ENCODE measurements at places on chromosomes 1 and 21. TPM values are rescaled to one million over a fixed set of nuclear protein-coding genes. Genes with fewer than 3 reads are reported as not detected.

DNA sequence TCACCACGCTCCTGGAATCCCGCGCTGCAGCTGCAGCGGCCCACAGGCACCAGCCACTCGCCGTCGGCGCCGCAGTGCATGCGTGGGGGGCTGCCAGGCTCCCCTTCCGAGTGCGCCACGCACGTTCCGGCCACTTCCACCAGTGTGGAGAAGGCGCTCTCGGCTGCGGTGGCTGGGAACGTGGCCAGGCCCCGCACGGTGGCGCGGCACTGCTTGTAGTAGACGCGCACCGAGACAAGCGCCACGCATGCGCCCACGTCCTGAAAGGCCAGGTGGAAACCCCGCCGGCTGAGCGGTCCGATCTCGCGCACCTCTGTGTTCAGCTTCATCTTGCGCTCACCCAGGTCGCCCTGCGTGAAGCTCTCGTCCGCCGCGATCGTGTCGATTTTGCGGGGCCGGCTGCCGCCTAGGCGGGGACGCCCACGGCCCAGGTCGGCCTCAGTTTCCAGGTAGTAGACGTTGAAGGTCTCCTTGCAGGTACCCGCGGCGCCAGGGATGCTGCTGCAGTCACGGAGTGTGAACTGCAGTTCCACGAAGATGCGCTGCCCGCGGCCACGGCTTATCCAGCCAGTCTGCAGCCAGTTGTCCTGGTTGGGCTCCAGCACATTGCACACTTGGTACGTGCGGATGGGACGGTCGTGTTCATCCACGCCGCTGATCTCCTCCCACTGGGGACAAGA, 3.4 kb downstream of the EPHA10 start:
- no peak for DNase-seq

DNA sequence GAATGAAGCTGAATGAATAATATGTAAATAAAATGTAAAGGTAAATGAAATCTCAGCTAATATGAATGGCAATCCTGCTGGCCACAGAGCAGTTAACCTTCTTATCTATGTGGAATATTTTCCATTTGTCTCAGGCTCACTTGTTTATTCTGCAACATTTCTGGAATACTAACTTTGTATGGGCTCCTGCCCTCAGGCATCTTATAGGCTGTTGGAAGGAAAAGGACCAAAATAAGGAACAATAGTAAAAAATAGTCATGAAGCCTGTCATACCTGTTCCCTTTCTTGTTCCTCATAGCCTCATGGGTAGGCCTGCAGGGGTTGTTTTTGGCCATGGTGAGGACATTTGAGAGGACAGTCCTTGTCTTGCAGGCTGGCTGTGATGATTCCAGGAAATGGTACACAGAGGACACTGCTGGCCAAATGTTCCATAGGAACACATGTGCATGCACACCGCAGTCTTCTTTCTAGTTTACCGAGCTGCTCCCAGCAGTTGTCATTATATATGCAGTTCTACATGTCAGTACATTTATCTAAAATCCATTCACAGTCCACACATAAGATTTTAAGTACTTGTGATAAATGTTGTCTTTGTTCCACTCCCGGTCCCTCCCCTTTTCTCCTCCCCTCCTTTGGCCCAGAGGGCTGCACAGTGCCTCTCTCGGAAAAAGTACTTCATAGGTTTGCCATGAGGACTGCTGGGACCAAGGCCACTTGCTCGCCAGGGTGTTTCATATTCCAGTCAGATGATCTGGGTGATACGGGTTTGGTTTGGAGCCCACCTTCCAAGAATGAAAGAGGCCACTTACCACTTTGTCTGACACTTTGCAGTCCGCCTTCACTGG, 15.2 kb upstream of the KCNQ4 start:
- DNase-seq = no peak

- DNase-seq = no peak
Observed at GRCh38 chr1:107231291-107231690, 90.5 kb downstream of the NTNG1 start.

GRCh38 chr1:25809283-25809926, 9.4 kb downstream of the SELENON start:
- no peak for DNase-seq

DNA sequence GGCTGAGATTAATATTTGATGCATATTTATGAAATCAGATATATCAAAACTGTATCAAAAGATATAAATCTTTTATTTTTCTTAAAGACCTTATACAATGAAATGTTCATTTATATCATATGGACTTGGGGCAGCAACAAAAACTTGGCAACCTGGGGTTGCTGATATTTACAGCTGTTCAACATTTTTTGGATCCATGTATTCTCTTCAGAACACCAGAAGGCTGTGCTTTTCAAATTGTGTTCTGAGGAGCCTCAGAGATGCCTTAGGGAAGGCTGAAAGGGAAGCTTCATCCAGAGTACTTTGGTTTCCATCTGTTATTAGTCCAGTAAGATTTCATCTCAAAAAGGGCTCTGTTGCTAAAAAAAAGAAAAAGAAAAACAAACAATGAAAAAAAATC, 94.8 kb downstream of the DISC1 start:
- no peak for DNase-seq

GRCh38 chr1:224499204-224499603, 64.6 kb upstream of the WDR26 start:
- no peak for DNase-seq

- DNase-seq = no peak
Observed at GRCh38 chr1:23126801-23127200, 41.9 kb downstream of the LUZP1 start.

Gene LCE2B
- not detected for total RNA-seq

Gene RGS8
- not detected for total RNA-seq

Gene ARHGAP30
- total RNA-seq = not detected

Gene LAMC2
- 3.2 TPM for total RNA-seq

All from NCI-H460 (cell line).